ENCODE measurements at places on chromosomes 12 and 14.

DNA sequence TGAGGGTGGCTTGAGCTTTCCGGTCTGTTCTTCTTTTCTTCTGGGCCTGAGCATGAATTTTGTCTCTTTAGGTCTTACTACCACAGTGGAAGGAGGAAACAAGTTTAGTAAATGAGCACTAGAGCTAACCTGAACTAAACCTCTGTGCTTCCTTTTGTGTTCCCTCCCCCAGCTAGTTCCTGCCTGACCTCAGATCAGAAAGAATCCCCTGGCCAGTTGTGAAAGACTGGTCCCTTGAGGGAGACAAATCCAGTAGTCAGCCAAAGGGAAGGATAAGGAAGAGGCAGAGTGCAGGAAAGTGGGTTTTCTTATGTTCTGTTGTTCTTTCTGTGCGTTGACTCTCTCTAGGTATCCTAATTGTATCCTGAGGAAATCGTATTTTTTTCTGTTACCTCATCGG is 17.5 kb downstream of the ZNF664 start:
- DNase-seq, result no peak

- DNase-seq, result no peak
These were observed 210.8 kb upstream of the BTG1 start for GRCh38 chr12:92356425-92356824.

DNA sequence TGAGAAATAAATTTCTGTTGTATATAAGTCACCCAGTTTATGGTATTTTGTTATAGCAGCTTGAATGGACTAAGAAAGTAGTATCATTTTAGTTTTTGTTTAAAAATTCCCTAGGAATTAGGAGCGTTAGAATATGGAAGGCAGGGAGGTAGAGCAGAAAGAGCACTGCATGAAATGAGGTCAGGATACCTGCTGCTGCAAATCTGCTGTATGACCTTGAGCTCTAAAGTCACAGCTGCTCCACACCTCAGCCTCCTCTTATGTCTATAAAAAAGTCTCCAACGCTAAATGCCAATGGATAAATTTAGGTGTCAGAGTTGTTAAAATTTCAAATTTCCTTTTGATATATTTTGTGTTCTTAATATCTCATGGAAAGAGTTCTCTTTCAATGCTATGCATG is 181.0 kb upstream of the GZMB start:
- no peak for DNase-seq

- no peak for DNase-seq
These were observed 1195.7 kb downstream of the LRFN5 start for GRCh38 chr14:42802346-42802745.

- DNase-seq, result no peak
These were observed 376 bp downstream of the INSM2 start for GRCh38 chr14:35534208-35534872.

- no peak for DNase-seq
These were observed 445 bp downstream of the CERS5 start for GRCh38 chr12:50166799-50167048.

DNA sequence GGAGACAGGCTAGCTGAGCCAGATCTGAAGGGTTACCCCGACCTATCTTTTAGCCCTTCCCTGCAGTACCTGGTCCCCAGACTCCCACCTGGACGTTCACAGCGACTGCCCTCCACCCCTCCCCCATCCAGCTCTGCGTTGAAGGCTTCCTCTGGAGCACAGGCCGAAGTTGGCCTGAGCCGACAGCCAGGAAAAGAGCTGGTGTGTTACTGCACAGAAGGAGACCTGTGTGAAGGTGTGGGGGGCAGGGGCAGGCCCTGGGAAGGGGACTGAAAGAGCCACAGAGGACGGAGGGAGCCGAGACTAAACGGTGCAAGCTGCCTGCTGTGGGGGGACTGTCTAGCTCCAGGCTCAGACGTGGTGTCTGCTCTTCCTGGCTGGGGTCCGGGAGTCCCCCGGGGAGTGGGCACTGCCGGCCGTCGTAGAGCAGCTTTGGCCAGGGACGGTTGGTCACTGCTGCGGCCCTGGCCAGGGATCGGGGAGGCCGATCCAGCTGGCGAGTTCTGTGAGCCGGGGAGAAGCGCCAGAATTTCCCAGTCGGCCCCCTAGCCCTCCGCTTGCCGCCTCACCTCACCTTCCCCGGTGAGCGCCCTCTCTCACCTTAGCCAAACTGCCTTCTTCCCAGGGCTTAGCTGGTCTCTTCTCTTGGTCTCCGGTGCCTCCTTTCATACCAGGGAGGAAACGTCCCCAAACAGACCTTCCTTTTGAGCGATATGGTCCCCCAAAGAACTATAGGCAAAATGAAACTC is 899 bp upstream of the COL2A1 start:
- no peak for DNase-seq
